ENCODE measurements at places on chromosomes 12 and 14. TPM values are rescaled to one million over a fixed set of nuclear protein-coding genes. Genes with fewer than 3 reads are reported as not detected.

GRCh38 chr12:100964028-100964427, 169.5 kb downstream of the ANO4 start:
- DNase-seq, result no peak

PIANP gene
- 0.95 TPM for polyA plus RNA-seq

DNA sequence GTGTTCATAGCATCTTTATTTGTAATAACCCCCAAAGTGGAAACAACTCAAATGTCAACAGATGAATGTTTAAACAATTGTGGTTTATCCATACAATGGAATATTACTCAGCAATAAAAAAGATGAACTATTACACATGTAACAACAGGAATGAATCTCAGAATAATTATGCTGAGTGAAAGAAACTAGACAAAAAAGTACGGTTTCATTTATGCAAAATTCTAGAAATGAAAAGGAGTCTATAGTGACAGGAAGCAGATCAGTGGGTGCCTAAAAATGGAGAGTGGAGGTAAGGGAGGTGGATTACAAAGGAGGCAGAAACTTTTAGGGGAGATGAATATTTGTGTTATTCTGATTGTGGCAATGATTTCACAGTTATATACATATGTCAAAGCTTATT, 4.8 kb downstream of the PRKCH start:
- no peak for DNase-seq

KRT80 gene
- 1.2 TPM for polyA plus RNA-seq
